Ascending aorta (tissue), 2 donors: ENCODE measurements at places on chromosomes 5 and 9. TPM values are rescaled to one million over a fixed set of nuclear protein-coding genes. Genes with fewer than 3 reads are reported as not detected.

DNA sequence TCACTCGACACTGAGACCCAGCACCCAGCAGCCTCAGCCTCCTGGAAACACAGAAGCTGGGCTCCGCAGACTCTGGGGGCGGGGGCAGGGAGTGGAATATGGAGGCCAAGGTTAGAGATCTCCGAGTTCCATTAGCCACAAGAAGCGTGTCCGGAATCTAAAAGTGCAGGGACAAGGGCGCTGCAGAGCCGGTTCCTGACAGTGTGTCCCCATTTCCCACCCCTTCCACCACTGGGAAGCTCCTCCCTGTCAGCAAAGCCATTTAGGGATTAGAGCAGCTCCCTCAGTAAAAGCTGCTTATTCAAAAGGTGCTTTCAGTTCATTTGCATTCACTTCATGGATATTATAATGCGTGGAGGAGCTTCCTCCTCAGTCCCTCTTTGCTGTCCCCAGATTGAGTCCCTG, 74.1 kb upstream of the HSPA9 start:
- no peaks in the 10 kb centered on the region for H3K36me3 ChIP-seq
- no peaks in the 10 kb centered on the region for H3K4me1 ChIP-seq
- no peak overlapping the region for H3K4me3 ChIP-seq
- no peaks in the 10 kb centered on the region for H3K27me3 ChIP-seq
- no peak overlapping the region for H3K27ac ChIP-seq

GRCh38 chr5:14920121-14920520, 48.5 kb upstream of the ANKH start:
- H3K27me3 ChIP-seq, result no peaks in the 10 kb centered on the region
- H3K4me3 ChIP-seq, result no peak overlapping the region
- no peak for DNase-seq
- no peak overlapping the region for H3K27ac ChIP-seq

The FAT2 gene
- not detected for total RNA-seq

The EGFL7 gene
- total RNA-seq, result 443 TPM

The FOXD4 gene
- not detected for total RNA-seq
